ENCODE measurements at places on chromosomes 1 and 21.
A peak's percentile ranks its signal among the peaks of the same experiment; 100 is the strongest.

DNA sequence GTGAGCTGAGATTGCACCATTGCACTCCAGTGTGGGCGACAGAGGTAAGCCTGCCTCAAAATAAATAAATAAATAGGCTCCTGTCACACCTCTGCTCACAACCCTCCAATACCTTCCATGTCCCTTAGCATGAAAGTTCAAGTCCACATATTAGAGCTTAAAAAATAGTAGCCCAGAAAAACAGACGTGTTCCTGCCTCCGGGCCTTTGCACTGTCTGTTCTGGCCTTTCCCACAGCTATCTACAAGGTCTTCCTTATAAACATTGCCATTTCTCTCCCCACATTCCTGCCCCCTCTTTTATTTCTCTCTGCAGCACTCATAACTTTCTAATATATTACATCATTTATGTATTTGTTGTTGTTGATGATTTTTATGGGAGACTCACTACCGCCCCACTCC, 85.6 kb upstream of the CASZ1 start:
- DNase-seq = no peak

DNA sequence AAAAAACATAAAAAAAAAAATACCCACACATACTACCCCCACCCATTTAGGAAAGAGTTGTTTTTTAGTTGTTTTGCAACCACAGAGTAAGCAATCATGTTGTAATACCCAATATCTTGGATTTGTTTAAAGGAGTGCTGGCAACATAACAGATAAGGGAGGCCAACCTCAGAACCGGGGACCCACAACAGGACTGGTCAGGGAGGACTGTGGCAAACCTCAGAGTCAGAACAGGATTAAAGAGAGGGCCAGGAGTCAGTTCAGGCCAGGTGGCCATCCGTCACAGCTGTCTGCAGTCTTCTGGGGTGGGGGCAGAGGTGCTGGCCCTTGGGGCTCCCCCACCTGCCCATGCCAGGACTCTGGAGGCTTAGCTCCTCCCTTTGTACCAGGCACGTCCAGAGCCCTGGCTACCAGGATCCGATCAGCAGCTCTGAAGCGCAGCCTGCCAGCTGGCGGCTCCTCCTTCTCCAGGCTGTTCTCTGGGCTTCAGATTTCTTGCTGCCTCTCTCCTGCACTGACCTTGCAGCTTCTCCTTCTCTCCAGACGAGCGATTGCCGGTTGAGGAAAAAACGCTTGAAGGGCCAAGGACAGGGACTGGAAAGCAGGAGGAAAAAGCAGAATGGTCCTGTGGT, 7.9 kb downstream of the H6PD start:
- DNase-seq = no peak

DNA sequence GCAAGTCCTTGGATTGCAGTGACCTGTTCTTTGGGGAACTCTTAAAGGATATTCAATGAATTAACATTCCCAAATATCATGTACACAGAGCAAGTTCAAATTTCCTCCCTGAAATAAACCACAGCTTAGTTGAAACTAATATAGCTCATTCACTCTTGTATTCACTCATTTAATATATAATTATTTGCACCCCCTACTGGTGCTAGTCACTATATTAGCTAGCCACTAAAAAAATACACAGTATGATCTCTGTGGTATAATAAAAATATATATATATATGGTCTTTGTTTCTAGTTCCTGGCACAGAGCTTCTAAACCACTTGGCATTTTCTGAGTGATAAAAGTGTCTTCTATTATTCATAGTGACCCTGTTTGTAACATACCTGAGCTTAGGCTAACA, 177.3 kb upstream of the LYPLAL1 start:
- DNase-seq = no peak

- no peak for DNase-seq
Observed at GRCh38 chr1:214717351-214717750, 114.4 kb downstream of the CENPF start.

GRCh38 chr1:3105167-3105863, 36.3 kb downstream of the PRDM16 start:
- DNase-seq = no peak

- DNase-seq = no peak
Observed at GRCh38 chr21:34201001-34201400, 127.6 kb downstream of the MRPS6 start.

- DNase-seq = no peak
Observed at GRCh38 chr21:42061195-42061985, 9.7 kb upstream of the UMODL1 start.

DNA sequence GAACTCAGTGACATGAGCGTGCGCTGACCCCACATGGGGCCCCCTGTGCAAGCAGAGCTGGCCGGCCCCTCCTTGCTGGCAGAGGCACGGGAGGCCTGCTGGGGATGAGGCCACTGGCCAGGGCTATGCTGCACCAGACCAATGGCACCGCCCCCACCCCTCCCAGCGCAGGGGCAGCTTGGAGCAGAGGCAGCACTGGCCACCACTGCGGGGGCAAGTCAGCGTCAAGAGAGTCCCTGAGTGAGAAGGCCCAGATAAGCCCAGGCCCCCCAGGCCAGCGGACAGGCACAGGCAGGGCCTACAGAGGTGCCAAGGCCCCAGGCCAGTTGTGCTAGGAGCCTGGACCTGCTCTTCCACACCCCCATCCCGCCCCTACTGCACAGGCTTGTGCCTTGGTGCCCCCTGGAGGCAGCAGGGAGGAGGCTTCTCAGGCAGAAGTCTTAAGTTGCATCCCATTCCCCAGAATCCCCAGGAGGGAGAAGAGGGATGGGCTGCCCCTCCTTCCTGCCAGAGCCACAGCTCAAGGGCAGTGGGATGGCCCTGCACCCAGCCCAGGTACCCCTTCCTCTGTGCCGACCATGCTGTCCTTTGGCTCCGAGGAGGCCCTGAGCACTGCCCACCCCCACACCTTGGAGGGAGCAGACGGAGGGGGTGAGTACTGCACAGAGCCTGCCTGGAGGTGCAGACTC, 35.8 kb downstream of the EPHX1 start:
- peak; percentile 37 for DNase-seq

- DNase-seq = no peak
Observed at GRCh38 chr1:66777831-66778230, 23.2 kb downstream of the INSL5 start.

GRCh38 chr1:198416296-198416695, 124.2 kb downstream of the ATP6V1G3 start:
- DNase-seq = no peak

GRCh38 chr1:153071511-153071910, at the start of gene SPRR2B:
Gene SPRR2B (minus strand): TSS chr1:153071611. CDS start chr1:153070839, 772 bp downstream.
- DNase-seq = no peak

DNA sequence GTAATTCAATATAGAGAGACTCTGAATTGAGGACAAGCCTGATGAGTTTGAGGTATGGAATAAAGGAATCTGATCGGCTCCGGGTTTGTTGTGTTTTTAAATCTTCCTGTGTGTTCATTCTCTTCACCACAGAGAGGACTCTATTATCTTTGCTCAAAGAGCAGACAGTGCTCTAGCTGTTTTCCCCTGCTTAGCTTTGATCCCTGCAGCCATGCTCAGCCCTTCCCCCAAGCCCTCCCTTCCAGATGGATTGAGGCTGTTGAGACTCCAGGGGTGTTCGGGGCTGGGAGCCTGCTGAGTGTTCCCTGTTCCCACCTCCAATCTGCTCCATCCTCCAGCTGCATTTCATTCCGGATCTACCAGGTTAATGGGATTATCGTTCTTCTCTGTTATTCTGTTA, 74.2 kb upstream of the CXADR start:
- DNase-seq = no peak

DNA sequence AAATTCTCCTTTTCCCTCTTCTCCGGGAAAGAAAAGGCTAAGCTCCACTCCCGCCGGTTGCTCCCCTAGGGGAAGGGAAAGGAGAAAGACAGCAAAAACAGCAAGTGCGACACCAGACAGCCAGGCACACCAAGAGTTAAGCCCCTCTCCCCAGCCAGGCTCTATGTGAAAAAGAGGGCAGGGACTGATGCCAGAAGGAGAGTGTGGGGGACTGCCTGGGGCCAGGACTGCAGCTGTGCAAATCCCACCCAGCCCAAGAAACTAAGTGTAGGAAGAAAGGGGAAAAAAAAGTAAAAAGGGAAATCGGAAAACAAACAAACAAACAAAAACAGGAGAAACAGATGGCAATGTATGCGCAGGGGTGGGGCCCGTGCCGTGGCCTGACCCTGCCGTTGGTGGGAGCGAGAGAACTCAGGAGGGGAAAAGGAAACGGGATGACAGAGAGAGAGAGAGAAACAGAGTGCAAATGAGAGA, 27.7 kb upstream of the FMO1 start:
- no peak for DNase-seq

GRCh38 chr1:206737729-206738201, 32.8 kb upstream of the IL19 start:
- DNase-seq = no peak

- DNase-seq = no peak
Observed at GRCh38 chr1:246142320-246142893, 364.7 kb downstream of the SMYD3 start.

DNA sequence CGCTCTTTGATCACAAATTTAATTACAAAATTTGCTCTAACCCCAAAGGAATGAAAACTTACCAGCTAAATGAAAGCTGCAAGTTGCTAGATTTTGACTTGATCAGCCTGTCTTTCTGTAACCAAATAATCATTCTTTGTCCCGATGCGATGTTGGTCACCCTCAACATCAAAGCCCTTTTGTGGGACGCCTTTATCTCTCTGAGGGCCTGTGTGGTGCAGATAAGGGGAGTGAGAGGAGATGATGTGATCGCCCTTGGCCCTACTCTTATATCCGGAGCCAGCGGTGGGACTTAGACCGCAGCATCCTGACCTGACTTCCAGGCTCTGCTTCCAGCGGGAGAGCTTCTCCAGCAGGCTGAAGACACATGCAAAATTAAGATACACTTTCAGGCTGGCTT, 19.3 kb upstream of the UMODL1 start:
- no peak for DNase-seq

GRCh38 chr1:36108314-36108713, 16.7 kb downstream of the COL8A2 start:
- DNase-seq = no peak

DNA sequence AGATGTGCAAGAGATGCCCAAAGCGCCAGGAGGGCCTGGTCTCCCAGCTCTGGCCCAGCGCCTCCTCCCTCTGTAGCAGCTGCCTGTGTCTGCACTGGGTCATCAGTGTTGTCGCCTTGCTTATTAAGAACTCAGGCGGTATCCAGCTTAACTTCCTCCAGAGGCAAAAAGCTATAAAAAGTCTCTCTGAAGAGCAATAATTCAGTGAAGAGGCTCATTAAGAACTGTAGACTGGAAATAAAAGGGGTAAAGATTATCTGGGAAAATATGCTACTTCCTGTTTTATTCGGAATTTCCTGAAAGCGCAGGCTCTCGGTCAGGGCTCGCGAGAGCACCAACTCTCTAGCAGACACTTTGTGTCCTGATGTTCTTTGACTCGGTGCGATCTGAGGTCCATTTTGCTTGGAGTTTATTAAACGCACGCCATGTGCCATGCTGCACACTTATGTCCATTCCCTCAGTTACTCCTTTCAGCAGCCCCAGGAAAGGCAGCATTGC, 70.4 kb downstream of the MRPS6 start:
- no peak for DNase-seq

GRCh38 chr1:208432346-208432745, 188.2 kb upstream of the PLXNA2 start:
- DNase-seq = no peak

DNA sequence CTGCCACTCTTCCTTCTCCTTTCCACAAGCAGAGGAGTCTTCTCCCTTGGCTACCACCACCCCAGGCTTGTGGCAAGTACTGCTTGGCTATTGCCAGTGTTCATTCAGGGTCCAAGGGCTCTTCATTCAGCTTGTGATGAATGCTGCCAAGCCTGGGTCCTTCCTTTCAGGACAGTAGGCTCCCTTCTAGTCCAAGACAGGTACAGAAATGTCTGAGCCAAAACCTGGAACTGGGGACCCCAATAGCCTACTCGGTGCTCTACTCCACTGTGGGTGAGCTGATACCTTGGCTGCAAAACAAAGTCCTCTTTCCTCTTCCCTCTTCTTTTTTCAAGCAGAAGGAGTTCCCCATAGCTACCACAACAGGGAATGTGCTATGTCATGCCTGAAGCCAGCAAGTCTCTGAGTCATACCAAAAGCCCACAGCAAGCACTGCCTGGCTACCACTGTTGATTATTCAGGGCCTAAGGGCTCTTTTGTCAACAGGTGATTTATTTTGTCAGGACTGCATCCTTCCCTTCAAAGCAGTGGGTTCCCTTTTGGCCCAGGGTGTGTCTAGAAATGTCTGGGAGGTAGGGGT, 268.9 kb downstream of the HHAT start:
- no peak for DNase-seq

GRCh38 chr21:44535963-44536362, 4.0 kb downstream of the KRTAP10-1 start:
- no peak for DNase-seq

GRCh38 chr1:85846706-85847105, 138.5 kb upstream of the ZNHIT6 start:
- no peak for DNase-seq

DNA sequence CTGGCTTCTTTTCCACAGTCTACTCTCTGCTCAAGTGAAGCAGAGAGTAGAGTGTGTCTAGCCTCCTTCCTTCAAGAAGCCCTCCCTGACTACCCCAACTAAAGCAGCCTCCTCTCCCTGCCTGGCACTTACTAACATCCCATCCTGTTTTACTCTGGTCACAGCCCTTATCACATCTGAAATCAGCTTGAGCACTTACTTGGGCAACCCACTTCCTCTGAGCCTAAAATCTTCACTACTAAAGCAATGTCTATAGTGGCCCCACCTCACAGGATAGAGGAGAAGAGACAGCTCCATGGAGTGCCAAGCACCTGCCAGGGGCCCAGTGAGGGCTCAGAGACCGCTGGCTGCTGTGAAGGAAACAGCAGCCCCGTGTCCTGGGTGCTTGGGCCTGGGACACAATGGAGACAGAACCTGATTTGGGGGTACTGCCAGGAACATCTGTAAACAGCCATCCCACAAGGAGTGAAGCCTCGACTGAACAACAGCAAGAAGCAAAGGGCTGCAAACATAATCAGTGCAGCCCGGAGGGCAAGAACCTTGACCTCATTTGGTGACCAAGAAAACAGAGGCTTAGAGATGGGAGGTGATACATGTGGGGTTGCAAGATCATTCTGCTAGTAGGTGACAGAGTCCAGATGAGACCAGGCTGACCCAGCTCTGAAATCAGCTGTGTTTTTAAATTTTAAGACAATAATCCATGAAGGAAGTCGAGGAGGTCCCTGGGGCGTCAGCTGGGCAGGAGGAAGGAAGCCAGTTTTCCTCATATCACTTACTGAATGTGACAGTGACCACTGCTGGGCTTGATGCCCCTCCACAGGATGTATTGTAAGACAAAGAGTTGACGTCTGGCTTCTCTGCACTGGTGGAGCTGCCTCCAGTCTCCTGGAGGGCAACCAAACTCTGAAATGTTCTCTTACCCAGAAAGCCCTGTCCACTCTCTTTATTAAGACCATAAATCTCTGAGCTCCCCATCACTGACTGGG, 710.6 kb downstream of the MATN1 start:
- DNase-seq = no peak

DNA sequence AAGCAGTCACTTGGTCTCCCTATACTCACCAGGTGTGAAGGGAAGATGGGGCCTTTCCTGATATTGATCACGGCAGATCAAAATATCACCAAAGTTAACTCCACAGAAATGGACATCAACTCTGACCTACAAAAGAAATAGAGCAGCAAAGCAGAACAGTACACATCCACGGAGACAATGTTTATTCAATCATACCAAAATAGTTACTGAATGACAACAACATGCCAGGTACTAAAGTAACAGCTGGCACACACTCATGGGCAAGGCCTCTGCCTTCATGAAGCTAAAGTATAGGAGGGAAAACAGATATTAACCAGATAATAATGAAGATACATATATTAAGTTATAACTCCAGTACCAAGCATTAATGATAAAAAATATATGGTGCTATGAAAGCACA, 59.2 kb upstream of the RASAL2 start:
- DNase-seq = no peak
